ENCODE measurements at places on chromosomes 7 and 10. TPM values are rescaled to one million over a fixed set of nuclear protein-coding genes. Genes with fewer than 3 reads are reported as not detected.

DNA sequence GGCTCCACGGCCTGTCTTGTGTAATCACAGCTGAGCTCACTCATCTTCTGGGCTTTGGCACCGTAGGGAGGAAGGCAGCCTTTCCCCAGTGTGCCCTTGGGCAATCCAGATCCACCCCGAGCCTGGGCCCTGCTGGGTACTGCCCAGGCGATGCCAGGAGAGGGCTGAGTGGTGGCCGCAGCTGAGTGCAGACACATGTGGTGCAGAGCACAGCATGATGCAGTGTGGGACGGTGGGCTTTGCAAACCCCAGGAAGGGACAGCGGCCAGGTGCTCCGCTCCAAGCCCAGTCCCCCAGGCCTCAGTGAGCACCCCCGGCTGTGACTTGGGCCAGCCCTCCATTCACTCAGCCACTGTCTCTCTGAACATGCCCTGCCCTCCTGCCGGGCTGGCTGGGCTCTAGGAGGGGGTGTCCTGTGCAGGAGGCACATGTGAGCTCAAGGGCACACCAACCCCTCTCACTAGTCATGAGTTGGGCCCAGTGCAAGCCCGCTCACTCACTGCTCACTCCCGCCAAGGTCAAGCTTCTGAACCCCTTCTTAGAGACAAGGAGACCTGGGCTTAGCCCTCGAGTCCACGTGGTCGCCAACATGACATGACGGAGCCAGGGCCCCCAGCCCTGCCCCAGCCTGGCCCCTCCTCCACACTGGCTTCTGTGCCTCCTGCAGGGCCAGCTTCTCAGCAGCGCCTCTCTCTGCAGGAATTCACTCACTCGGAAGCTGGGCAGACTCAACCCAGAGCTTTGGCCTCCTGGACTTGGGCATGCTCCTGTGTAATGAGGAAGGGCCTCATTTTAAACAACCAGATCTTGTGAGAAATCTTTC, 77.5 kb upstream of the INSIG1 start:
- no peak overlapping the region for H3K4me3 ChIP-seq
- no peaks in the 10 kb centered on the region for H3K36me3 ChIP-seq
- no peak for DNase-seq
- H3K27ac ChIP-seq: no peak overlapping the region
- H3K4me1 ChIP-seq: no peaks in the 10 kb centered on the region

GRCh38 chr7:139490130-139490529, 6.7 kb upstream of the KLRG2 start:
- H3K36me3 ChIP-seq: no peaks in the 10 kb centered on the region
- no peaks in the 10 kb centered on the region for H3K4me1 ChIP-seq
- H3K27ac ChIP-seq: no peak overlapping the region
- DNase-seq: no peak
- H3K27me3 ChIP-seq: no peaks in the 10 kb centered on the region
- no peak overlapping the region for H3K4me3 ChIP-seq

DNA sequence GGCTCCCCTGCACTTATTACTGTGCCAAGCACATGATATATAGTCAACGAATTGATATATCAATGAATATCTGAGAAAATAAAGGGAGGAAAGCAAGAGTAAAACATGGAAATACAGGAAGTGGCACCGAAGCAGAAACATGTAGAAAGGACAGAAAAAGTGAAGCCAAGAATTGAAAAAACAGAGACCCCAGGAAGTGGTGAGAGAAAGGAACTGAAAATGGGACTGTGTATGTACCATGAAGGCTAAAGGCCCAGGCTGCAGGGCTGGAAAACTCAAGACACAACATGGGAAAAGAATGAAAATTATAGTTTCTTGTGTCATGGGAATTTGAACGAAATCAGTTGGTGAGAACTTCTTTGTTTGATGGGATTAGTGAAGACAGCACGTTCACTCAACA, 60.6 kb downstream of the MAP3K8 start:
- peak overlapping the region; percentile 93 for H3K27ac ChIP-seq
- peak overlapping the region; percentile 35 for H3K4me3 ChIP-seq
- H3K36me3 ChIP-seq: no peaks in the 10 kb centered on the region
- DNase-seq: no peak
- H3K27me3 ChIP-seq: no peaks in the 10 kb centered on the region

- no peaks in the 10 kb centered on the region for H3K4me1 ChIP-seq
- H3K27ac ChIP-seq: no peak overlapping the region
- DNase-seq: no peak
- H3K27me3 ChIP-seq: no peaks in the 10 kb centered on the region
- no peaks in the 10 kb centered on the region for H3K36me3 ChIP-seq
Observed at GRCh38 chr10:28777911-28778310, 100.6 kb downstream of the BAMBI start.

DNA sequence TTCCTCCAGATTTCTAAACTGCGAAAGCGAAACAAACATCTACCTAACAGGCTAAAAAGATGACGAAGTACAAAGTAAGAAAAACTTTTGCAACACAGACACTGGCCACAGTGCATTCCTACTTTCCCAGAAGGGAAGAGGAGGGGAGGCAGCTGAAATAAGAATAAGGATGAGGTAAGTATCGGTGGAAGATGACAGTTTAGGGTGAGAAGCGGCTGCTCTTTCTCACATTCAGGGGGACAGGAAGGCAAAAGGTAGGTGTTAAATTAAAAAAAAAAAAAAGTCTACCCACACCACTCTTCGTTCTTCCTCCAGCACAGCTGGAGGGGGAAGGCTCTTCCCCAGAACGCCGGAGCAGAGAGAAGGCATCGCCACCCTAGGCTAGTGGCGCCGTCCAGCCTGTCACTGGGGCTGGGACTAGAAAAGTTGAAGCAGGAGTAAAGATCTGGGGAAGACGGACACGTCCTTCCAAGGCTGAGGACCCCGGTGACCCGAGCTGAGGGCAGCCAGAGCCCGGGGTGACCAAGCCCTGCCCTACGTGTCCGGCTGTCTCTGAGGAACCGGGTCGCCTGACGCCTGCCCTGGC, 846 bp downstream of the DNAJC1 start:
- H3K4me3 ChIP-seq: peak overlapping the region; percentile 71
- H3K4me1 ChIP-seq: peaks cover 23% of the 10 kb centered on the region
- H3K27ac ChIP-seq: no peak overlapping the region
- peaks cover 2% of the 10 kb centered on the region for H3K27me3 ChIP-seq
- H3K36me3 ChIP-seq: no peaks in the 10 kb centered on the region

- H3K27me3 ChIP-seq: no peaks in the 10 kb centered on the region
- no peaks in the 10 kb centered on the region for H3K36me3 ChIP-seq
- no peak for DNase-seq
- no peak overlapping the region for H3K4me3 ChIP-seq
Observed at GRCh38 chr10:86281396-86281795, 85.2 kb downstream of the GRID1 start.

DNA sequence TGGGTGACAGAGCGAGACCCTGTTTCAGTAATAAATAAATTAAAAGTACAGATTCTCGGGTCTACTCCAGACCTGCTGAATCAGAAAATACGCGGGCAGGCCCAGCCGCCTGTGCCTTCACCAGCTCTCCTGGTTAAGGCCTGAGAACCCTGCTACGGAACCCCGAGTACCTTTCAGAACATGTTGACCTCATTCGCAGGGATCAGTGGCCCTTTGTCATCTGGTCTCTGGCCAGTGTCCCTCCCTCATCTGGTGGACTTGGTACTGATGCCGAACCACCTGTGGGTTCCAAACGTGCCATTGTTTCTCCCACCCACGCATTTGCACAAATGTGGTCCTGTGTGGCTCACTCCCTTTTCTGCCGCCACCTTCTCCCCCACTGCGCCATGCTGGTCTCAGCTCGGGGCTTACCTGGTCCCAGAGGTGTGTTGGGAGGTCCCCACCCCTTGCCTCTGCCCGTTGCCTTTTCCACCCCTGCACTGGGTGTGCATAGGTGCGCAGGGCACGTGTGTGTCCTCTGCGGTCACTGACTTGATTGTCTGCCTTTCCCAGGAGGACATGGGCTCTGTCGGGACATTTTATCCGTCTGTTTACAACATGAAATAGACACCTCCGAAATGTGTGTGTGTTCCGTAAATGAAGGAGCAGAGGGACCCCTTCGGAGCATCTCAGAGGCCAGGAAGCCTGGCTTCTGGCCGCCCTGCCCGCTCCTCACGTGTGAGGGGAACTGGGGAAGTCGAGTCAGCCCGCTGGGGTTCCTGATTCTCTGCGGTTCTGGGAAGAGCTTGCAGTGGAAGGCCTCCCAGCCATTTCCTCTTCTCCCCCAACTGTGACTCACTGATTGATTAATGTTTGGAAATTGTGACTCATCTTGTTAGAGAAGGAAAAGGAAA, 135.2 kb downstream of the CUX1 start:
- H3K4me1 ChIP-seq: peaks cover 83% of the 10 kb centered on the region
- H3K4me3 ChIP-seq: no peak overlapping the region
- H3K27ac ChIP-seq: peak overlapping the region; percentile 96
- DNase-seq: no peak
- no peaks in the 10 kb centered on the region for H3K36me3 ChIP-seq
- H3K27me3 ChIP-seq: no peaks in the 10 kb centered on the region

DNA sequence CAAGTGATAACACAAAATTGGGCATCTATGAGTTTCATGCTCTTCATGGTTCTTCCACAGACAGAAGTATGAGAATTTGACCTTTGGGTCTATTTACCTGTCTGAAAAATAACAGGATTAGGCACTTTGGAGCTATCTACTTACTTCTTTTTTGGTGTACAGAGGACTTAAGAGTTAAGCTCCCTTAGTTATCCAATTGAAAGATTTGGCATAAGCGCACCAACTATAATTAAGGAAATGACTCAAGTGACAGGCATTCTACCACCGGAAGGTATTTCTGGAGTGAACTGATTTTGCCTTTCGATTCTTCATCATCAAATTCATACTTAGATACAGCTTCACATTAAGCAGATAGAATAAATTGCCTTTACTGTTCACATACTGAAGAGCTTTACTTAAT, 43.9 kb downstream of the IFIT5 start:
- no peaks in the 10 kb centered on the region for H3K27me3 ChIP-seq
- H3K27ac ChIP-seq: no peak overlapping the region
- H3K4me3 ChIP-seq: no peak overlapping the region
- no peaks in the 10 kb centered on the region for H3K36me3 ChIP-seq

DNA sequence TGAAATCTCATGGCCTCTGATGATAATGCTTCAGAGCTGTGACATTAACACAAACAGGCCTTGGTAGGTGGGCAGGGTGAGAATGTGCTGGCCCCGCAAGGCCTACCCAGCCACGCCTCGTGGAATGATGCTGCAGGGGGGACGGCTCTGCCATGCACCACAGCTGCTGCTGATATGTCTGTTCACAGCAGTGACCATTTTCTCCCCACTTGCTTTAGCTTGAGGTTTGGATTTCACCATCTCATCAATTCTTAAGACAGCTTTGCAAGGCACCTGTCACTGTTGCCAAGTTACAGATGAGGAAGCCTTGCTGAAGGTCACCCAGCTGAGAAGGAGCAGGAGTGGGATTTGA, 128.3 kb downstream of the PTPN20 start:
- no peaks in the 10 kb centered on the region for H3K36me3 ChIP-seq
- H3K4me1 ChIP-seq: no peaks in the 10 kb centered on the region
- H3K4me3 ChIP-seq: no peak overlapping the region
- H3K27me3 ChIP-seq: no peaks in the 10 kb centered on the region

DNA sequence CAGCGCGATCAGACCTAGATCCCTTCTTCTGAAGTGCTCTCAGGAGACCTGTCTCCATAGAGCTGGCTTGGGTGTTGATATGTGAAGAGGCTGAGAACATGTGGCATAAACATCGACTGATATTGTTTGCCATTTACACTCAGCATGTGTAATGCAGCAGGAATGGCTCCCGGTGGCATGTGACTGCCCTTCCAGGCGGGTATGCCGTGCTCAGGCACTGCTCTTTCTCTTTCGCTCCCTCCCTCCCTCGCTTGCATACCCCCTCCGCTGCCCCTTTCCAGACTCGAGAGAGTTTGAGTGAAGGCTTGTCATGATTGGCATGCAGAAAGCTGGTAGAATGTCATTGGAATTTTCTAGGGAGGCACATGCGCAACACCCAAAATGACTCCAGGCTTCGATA, 107.3 kb upstream of the PDCD4 start:
- H3K4me1 ChIP-seq: no peaks in the 10 kb centered on the region
- no peaks in the 10 kb centered on the region for H3K36me3 ChIP-seq
- no peak overlapping the region for H3K27ac ChIP-seq
- no peak for DNase-seq
- H3K4me3 ChIP-seq: no peak overlapping the region
- H3K27me3 ChIP-seq: no peaks in the 10 kb centered on the region

DNA sequence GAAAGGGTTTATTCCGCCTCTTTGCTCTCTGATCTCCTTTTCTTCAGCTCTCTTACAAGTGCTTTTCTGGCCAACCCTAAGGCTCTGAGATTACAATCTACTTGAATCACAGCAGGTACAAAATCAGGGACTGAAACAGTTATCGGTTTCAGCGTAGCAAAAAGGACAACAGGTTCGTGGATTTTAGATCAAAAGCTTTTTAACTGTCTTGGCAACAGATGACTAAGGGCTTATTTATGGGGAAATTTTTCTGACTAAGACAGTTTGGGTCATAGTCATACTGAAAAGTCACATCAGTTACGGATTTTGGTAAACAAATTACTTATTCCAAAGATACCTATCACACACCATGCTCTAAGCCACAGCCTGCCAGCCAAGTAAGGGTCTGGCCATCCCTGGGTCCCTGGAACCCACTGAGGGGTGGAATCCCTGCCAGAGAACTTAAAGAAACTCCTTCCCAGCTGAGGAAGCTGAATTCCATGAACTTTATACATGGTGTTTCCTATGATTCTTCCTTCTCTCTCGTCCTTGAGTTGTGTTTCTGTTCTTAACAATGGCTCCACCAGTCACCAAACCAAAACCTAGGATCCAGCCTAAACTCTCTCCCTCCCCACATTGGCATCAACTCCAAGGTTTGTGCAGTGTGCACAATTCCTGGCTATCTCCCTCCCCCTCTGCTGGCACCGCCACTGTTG, 169.3 kb downstream of the FAM107B start:
- no peaks in the 10 kb centered on the region for H3K27me3 ChIP-seq
- H3K27ac ChIP-seq: no peak overlapping the region
- peaks cover 7% of the 10 kb centered on the region for H3K36me3 ChIP-seq
- H3K4me3 ChIP-seq: peak overlapping the region; percentile 63

- peaks cover 4% of the 10 kb centered on the region for H3K27me3 ChIP-seq
- H3K27ac ChIP-seq: no peak overlapping the region
- no peak overlapping the region for H3K4me3 ChIP-seq
- no peaks in the 10 kb centered on the region for H3K4me1 ChIP-seq
- H3K36me3 ChIP-seq: no peaks in the 10 kb centered on the region
- peak; percentile 55 for DNase-seq
Observed at GRCh38 chr7:33334349-33334748, 205.0 kb downstream of the BBS9 start.

DNA sequence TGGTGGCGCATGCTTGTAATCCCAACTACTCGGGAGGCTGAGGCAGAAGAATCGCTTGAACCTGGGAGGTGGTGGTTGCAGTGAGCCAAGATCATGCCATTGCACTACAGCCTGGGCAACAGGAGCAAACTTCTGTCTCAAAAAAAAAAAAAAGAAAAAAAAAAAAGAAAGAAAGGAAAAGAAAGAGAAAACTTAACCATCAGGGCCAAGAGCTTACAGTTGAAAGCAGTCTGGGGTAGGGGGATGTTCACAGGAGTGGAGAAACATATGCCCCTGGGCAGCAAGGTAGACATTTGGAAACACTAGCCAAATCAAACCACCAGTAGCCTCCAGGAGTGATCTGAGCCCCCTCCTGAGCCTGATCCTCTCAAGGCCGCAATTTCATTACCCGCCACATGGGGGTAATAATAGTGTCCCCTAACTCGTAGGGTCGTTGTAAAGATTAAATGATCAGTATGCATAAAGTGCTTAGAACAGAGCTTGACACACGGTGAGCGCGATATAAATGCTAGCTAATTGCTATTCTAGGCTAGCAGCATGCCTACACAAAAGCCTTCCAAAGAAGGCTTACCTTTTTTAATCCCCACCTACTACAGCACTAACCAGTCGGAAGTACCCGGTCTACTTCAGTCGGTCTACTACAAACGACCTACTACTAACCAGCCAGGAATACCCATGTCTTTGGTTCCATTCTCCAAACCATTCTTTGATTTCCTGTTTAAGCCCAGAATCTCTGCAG, 274.3 kb upstream of the NEBL start:
- DNase-seq: no peak
- no peaks in the 10 kb centered on the region for H3K36me3 ChIP-seq
- no peaks in the 10 kb centered on the region for H3K27me3 ChIP-seq
- H3K4me3 ChIP-seq: no peak overlapping the region
- H3K4me1 ChIP-seq: no peaks in the 10 kb centered on the region

The HOXA11 gene
- not detected for total RNA-seq
